Nucleus accumbens (tissue), 56 donors: ENCODE measurements at places on chromosomes 2 and 18.

GRCh38 chr18:46148810-46149209 is 44.6 kb downstream of the HAUS1 start:
- peak; percentile 1 for DNase-seq

DNA sequence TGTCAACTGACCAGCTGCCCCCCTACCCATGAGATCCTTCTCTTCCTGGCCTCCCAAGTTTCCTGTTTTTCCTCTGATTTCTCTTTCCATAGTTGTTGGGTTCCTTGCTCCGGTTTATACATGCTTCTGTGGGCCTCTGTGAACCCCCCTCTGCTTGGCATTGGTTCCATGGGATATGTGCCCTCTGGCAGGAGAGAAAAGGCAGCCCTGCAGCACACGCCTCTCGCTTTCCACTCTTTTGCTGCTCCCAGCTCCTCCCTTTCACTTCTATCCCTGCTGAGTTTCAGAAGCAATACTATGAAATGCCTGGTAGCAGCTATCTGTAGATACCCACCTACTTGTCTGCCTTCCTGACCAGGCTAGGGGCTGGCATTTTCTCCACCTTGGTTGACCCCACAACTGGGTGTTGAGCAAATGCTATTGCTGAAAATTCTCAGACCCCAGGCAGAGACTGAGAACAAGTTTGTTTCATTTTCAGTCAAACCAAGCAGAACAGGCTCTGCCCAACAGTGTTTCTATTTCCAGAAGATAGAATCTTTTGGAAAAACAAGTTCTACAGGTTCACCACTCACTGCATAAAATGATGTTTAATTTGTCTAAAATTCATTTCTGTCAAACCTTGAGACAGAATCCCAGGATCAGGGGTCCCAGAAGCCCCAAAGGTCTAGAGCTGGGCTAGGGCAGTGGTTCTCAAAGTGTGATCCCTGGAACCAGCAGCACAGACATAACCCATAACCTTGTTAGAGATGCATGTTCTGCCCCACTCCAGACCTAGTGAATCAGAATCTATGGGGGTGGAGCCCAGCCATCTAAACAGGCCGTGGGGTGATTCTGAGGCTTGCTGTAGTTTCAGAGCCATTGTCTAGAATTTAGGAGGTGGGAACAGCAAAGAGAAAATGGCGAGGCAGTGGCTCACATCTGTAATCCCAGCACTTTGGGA is 13.4 kb downstream of the CAPG start:
- no peak for DNase-seq

- no peak for DNase-seq
These were observed 19.8 kb downstream of the POU3F3 start for GRCh38 chr2:104873689-104874054.

GRCh38 chr2:67015681-67016080 is 381.5 kb upstream of the ETAA1 start:
- no peak for DNase-seq

GRCh38 chr18:61939046-61939674 is 46.4 kb upstream of the RNF152 start:
- no peak for DNase-seq

DNA sequence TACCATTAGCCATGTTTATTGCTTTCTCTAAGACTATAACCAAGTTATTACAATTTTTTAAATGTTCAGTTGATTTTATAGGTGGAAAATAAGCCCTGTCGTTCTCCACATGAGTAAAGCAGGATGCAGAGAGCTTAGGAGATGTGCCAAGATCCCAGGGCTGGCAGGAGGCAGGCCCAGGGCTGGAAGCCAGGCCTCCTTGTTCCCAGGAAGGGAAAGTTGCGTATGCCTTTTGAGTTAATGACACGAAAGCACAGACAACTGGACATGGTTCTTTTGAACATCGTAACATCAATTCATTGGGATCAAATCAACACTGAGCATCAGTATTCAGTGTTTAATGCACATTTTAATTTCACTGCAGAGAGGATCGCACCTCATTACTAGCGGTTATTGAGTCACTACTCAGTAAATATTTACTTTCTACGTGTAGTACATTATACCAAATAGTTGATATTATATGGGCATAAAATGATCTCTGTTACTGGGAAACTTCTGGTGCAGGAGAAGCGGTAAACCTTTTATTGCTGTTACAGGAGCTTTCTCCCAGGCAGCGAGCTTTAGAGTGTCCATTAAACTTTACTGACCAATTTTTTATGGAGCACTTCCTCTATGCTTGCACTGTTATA is 60.0 kb downstream of the RNF144A start:
- no peak for DNase-seq

DNA sequence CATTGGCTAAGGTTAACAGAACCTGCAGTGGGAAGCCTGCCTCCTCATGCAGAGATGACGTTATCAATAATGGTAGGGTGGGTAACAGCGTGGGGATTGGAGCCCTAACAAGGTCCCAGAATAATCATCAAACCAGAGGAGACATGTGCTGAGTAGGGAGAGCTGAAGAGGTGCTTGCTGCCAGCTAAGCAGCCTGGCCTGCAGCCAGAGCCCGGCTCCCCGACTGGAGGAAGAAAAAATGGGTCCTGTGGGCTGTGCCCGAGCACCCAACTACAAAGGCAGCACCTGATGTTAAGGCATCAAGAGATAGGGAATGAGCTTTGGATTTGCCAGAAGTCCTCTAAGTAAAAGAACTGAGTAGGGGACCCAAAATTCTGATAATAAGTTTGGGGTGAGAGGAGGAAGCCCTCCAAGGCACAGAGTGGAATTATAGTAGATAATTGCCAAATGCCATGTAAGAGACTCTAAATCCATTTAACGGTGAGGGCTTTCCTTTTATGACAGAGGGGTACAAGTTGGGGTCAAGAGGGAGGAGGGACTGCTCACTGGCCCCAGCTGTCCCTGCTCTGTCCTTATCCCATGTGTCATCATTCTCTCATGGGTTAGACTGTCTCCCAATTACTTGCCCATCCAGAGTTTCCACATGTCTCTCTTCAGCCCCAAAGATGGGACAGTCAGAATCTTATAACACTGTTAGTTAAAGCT is 156.1 kb downstream of the ANTXR1 start:
- no peak for DNase-seq

DNA sequence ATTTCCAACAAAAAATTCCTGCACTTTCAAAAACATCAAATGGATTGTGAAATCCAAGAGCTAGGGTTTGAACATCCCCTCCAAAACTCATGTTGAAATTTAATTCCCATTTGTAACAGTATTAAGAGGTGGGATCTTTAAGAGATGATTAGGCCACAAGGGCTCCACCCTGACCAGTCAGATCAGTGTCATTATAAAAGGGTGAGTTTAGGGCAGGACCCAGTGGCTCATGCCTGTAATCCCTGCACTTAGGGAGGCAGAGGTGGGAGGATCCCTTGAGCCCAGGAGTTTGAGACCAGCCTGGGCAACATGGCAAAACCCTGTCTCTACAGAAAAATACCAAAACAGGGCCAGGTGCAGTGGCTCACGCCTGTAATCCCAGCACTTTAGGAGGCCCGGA is 8.9 kb downstream of the GTF3C2 start:
- DNase-seq, result no peak

DNA sequence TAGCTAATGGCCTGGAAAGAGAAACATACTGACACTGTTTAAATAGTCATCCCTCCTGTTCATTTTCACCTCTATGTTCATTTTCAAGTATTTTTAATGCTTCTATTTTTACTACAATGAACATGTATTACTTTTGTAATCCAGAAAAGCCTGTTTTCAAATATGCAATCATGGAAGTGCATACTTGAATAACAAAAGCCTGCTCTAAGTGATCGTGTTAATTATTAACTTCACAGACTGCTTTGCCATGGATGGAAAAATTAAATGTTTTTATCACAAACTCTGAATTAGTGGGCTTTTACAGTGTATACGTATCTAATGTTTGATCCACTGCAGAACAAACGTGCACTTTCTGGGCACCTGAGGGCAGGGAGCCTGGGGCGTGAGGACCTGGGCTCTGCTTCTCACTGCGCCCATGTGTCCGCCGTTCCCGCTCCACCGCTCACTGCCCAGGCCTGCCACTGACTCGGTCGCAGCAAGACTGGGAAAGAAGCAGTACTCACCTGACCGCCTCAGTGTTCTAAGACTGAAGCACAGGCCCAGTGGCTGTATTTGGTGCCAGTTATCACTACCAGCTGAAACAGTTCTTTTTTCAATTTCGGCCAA is 80.6 kb downstream of the UXS1 start:
- no peak for DNase-seq

GRCh38 chr2:213766062-213766461 is 481.8 kb downstream of the SPAG16 start:
- no peak for DNase-seq

DNA sequence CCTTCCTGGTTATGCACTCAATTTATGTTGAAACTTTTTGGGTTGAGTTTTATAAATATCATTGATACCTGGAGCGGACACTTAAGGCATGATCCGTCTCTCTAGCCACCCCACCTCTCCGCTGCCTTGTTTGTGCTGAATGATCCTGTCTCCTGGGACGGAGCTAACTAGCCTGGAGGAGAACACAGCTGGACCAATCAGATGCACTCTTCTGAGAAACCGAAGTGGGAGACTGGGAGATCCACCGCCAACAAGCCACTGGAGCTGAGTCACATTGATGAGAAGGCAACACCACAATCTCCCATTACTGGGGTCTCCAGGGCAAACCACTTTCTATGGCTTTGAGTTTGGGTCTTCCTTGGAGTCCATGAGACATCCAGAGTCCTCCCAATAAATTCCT is 29.3 kb downstream of the CYP26B1 start:
- no peak for DNase-seq

- no peak for DNase-seq
These were observed 890.2 kb upstream of the ZEB2 start for GRCh38 chr2:145410086-145410485.

GRCh38 chr2:221388891-221389290 is 183.2 kb downstream of the EPHA4 start:
- no peak for DNase-seq

DNA sequence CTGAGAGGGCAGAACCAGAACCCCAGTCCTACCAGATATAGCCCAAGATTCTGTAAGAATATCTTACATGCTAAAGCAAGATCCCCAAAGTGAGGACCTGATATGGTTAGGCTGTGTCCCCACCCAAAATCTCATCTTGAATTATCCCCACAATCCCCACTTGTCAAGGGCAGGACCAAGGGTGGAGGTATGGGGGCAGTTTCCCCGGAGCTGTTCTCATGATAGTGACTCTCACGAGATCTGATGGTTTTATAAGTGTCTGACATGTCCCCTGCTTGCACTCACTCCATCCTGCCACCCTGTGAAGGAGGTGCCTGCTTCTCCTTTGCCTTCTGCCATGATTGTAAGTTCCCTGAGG is 19.9 kb downstream of the TTC32 start:
- no peak for DNase-seq

DNA sequence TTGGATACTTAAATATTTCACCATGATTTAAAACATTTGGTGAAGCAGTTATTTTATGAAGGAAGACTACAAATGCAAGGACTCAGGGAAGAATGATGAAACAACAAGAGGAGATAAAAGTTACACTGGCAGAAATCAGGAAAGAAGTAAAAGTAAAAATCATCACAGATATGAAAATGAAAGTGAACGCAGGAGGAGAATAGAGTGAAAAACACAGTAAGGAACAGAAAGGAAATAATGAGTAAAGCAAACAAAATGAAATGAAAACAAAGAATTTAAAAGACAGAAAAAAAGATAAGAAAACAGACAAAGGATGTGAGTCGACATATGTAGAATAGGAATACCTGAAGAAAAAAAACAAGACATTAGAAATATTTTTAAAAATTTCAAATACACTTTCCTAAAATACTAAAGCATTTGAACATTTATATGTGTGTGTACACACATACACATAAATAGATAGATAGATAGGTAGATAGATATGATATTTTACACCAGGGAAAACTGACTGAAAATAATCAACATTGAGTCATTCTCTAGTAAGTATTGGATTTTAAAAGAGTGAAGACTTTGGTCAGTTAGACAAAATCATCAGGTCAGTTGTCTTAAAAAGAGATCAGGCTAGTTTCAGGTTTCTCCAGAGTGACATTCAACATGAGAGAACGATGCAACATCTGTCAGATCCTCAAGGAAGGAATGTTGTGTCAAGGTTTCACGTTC is 12.1 kb upstream of the KDSR start:
- DNase-seq, result no peak

DNA sequence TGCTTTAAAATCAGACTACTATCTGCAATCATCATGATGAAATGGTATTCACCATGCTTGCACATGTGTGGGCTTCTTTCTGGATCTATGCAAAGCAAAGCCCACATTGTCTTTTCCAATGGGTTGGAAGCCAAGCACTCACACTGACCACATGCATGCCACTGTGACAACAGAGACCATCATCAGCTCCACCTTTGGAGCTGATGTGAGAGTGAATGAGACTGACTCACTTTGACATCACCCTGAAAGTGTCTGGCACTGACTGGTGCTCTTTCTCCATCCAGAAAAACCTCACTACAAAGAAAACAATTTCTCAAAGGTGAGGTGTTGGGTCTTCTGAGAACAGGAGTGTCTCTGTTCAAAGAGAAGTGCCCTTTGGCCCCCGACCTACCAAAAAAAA is 4.7 kb downstream of the MYO5B start:
- no peak for DNase-seq

GRCh38 chr2:31083234-31083993 is 54.8 kb downstream of the GALNT14 start:
- DNase-seq, result no peak

DNA sequence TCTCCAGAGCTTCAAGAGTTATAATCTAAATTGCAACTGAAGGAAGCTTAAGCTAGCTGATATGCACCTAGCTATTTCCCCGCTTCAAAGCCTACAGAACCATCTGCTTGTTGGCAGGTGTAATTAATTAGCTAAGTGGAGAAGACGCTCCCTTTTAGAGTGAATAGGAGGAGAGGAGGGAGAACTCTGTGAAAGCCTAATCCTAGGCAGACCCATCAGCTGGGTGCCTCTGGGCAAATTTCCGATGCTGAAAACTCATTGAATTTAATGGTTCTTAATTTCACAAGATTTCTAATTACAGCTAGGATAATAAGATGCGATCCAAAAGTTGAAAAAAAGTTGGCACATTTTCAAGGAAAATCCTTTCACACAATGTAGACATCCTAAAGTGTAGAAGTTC is 735.9 kb downstream of the ERBB4 start:
- no peak for DNase-seq

DNA sequence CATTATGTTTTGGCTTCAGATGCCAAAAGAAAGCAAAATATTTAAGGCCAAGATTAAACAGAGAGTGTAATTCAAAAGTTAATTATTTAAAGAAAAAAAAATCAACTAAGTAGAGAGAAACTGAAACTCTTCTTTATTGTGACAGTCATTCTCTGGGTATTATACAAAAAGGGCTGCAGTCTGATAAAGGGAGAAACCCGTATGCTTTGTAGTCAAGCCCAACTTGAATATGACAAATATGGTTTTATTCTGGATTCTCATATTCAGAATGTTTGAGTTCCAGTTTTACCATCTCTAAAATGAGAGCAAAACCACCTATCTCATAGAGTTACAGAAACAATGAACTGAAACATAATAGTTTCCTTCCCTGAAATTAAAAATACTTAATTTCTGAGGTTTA is 8.2 kb downstream of the CDH2 start:
- DNase-seq, result no peak

DNA sequence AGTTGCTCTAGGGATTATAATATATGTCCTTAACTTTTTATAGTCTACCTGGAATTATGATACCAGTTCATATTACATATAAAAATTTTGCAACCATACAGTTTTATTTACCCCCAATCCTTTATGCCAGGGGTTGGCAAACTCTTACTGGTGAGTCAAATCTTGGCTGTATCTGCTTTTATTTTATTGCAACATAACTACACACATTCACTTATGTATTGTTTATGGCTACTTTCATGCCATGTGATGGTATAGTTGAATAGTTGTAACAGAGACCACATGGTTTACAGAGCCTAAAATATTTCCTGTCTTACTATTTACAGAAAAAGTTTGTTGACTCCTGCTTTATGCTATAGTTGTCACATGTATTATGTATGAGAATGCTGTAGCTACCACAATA is 25.8 kb upstream of the DLX2 start:
- no peak for DNase-seq
